ENCODE measurements at places on chromosomes 2 and 18.

GRCh38 chr2:150710916-150711315 is 223.4 kb upstream of the RND3 start:
- DNase-seq = no peak

- DNase-seq = no peak
Observed at GRCh38 chr2:51829477-51829876, 797.5 kb upstream of the NRXN1 start.

- DNase-seq = no peak
Observed at GRCh38 chr2:20174410-20174809, 50.5 kb downstream of the SDC1 start.

DNA sequence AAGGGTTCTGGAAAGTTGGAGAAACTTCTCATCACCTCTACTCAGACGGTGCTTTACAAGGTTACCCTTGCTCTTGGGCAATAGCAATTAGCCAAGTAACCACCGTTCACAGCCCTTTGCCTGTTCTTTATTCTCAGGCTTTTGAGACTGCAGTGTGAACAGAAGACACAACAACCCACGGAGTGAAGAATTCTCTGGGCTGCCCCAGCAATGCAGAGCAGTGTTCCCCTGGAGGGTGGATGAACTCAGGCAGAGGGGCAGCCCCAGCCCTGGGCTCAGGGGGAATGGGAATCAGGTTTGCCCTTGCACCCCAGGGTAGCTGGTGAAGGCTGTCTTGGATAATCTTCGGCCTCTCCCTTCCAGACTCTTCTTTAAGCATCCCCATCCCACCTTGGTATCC is 69.1 kb downstream of the MCFD2 start:
- DNase-seq = no peak

- DNase-seq = no peak
Observed at GRCh38 chr18:8813611-8814010, 108.3 kb downstream of the MTCL1 start.

DNA sequence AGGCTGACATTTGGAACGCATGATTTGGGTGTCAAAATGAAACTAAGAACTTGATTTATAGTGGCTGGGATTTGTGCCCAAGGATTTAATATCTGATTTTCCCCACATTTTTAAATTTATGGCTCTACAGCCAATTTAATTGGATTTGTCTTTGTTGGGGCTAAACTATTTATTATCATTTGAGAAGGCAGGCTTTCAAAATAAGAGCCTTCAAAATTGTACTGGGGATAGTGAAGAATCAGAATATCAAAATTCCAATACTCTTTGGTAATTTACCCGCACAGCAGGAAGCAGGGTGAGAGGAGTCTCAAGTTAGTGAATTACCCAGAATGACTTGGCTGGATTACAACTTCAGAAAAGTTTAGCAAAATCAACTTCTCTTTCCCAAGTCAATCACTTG is 278.1 kb downstream of the LRATD1 start:
- no peak for DNase-seq

- DNase-seq = no peak
Observed at GRCh38 chr2:96138179-96139145, at the start of gene ASTL. Gene ASTL, minus strand, starts transcription at chr2:96138502. Its CDS starts 66 bp downstream, at chr2:96138436.

DNA sequence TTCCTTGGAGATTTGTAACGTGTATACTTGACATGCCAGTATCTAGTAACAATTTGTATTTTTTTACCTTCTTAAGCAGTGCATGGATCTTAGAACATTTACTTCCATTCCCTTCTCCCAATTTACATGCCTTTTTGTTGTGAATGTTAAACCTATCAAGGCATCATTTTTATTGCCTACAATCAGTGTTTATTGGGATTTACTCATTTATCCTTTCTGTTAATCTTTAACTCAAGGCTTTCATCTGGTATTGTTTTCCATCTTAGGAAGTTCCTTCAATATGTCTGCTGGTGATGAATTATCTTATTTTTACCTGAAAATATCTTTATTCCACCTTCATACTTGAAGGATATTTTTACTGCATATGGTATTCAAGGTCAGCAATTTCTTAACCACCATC is 88.5 kb upstream of the EMILIN2 start:
- no peak for DNase-seq

- DNase-seq = no peak
Observed at GRCh38 chr2:39380525-39381150, 56.4 kb downstream of the MAP4K3 start.

GRCh38 chr2:130736487-130736886 is 7.6 kb downstream of the GPR148 start:
- no peak for DNase-seq

GRCh38 chr2:111715987-111716904 is 167.7 kb downstream of the ANAPC1 start:
- no peak for DNase-seq

DNA sequence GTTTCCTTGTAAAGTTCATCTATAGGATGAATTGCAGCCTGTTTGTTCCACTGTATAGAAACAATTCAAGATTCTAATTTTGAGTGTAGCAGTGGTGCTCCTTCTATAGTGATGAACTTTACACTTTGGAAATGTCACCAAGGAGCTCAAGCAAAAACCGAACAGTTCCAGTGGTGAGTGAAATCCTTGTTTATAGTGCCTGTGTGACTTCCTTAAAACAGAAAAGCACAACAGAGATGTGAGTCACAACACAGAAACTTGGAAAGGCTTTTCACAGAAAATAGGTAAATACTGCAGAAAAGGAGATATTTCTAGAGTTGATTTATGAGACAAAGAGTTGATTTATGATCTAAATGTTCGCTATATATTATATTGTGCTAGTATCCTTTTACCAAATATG is 482.0 kb downstream of the PTPRM start:
- no peak for DNase-seq

DNA sequence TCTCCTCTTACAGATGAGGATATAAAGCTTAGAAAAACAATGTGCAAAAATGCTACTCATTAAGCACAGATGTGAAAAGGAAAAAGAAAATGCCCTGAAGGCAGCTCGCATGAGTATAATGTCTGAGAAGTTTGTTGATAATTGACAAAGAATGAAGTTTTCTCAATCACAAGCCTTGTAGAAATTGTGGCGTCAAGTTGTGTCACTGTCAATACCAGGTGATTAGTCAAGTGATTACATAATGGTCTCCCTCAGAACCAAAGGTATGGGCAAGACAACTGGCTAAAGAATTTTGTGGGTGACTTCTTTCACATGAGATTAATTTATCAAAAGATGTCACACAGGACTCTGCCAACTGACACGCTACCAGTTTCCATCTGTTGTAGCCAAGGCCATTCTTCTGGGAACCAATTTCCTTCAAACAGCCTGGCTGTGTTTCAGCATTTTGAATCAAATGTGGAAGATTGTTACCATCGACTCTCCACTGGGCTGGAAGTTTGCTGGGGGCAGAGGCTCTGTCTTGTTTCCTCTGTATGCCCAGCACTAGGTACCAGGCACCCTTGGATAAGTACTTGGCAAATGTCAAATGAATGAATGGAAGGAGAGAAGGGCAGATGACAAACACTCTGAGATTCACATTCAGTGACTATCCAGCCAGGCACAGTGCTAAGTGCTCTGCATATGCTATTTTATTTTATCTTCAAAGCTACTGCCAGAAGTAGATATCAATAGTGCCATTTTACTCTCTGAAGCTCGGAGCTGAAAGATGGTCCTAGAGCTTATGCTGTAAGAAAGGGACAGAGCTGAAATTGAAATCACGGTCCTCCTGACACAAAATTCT is 5.9 kb upstream of the FN1 start:
- peak; percentile 84 for DNase-seq

GRCh38 chr2:216799873-216800431 is 59.9 kb downstream of the TNP1 start:
- DNase-seq = peak; percentile 37

GRCh38 chr18:60413944-60414547 is 41.5 kb upstream of the MC4R start:
- no peak for DNase-seq

DNA sequence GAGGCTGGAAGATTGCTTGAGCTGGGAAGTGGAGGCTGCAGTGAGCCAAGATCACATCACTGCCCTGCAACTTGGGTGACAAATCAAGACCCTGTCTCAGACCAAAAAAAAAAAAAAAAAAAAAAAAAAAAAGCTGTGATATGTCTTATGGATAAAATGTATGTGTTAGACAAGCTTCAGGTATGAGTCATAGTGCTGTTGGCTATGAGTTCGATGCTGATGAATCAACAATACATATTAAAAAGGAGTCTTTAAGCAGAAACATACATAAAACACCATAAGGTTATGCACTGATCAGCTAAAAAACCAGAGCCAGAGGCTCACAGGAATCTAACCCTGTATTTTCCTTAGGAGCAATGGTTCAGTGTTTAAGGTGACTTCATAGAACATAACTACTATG is 332.3 kb downstream of the NCKAP5 start:
- DNase-seq = no peak

DNA sequence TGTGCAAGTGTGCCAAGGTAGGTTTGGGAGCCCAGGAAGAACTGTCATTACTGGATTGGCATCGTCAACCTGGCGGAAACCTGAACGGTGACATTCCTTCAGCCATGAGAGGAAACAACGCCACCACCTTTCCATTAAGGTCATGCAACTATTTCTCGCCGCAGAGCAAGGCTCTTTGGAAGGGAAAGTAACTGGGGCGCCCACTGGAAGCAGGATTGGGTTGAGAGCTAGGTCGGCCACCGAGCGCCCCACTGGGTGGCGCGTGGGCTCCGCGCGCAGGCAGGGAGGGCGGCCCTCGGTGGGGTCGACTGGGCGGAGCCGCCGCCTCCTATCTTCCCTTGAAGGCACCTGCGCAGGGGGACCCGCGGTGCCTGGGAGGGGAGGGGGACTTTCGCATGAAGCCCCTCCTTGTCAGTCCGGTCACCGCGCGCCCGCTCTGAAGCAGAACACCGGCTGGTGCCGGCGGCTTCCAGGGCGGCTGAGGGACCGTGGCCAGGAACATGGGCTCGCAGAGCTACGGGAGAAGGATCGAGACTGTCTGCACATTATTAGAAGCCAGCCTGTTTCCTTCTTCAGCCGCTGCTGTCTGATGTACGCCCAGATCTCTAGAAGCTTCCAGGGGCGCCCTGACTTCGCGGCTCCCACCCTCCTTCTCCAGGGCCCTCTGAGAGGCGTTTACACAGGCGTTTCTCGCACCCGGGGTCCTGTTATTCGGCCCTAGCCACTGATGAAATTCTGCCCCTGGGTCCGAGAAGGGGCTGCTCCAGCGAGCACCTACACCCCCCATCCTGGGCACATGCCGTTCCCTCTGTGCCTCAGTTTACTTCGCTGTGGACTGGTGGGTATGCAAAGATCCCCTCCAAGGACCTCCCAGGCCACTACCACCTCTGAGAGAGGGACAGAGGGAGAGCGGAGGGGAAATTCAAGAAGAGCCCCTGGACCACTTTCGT is 27.3 kb upstream of the MAL start:
- no peak for DNase-seq

DNA sequence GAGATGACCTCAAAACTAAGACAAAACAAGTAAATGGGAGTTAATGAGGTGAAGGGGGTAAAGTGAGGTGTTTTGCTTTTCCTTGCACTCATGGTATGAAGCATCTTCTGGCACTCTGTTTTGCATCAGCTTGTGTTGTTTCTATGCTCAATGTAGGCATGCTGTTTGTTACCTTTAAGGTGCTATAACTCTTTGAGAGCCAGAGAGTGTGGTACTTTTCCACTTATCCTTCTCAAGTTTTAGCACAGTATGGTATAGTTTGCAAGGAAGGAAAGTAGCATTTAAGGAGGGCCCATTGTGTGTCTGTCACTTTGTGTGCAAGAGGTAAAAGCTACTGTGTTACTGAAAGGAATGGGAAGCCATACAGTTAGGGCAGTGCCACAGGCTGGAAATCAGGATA is 17.5 kb upstream of the CXCR4 start:
- no peak for DNase-seq

DNA sequence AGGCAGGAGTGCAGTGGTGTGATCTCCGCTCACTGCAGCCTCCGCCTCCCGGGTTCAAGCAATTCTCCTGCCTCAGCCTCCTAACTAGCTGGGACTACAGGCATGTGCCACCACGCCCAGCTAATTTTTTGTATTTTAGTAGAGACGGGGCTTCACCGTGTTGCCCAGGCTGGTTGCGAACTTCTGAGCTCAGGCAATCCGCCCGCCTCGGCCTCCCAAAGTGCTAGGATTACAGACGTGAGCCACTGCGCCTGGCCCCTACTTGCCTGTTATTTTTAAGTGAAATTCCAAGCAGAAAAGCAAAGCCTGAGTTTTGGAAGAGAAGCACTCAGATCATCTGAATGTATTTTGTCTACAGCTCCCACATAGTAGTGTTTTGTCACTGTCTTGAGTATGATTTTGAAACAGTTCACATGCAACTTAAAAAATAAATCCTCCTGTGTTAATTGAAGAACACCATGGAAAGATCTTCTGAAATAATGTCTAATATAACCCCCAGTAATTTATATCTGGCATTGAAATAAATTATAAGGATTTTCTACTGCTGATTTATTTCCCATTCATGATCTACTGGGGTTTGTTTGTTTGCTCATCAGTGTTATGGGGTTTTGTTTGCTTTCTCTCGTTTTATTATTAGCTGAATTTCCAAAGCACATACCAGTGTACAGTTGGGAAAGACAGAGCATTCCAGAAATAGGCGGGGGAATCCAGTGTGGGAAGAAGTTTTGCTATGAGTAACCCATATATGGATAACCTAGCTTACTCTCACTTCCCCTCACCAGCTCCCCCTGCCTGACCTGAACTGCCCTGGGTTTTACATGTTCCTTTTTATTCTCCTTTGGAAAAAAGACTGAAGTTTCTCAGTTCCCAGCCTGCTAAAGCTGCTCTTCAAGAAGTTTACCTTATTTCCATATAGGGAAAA is 80.1 kb upstream of the MAP3K20 start:
- peak; percentile 83 for DNase-seq

DNA sequence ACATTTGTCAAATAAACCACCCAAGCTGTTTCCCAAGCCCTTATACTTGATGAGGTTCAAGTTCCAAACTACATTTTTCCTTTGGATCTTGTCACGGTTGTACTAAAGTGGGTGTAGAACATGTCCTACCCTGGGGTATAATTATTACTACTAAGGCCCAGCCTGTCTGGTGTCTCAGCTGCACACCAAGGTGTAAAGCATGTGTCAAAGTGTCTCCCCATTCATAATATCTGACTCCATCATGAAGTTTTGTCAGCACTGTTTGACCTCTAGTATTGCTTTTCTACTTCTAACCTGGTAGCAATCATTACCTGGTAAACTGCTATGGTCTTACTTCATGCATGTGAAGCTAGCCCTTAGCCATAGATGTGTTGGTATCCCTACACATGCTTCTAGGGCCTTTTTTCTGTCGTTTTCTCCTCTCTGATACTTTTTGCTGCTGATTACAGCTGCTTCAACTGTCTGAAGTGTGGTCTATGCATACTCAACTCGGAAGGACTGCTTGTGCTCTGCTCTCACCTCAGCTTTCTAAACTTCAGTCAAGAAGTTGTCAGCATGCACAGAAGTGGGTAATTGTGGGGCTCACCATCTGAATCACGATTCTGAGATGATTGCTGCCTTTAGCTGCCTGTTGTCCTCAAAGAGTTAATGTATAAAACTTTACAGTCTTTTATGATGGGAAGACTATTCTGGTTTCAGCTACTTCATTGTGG is 445.7 kb upstream of the TRIB2 start:
- DNase-seq = no peak

DNA sequence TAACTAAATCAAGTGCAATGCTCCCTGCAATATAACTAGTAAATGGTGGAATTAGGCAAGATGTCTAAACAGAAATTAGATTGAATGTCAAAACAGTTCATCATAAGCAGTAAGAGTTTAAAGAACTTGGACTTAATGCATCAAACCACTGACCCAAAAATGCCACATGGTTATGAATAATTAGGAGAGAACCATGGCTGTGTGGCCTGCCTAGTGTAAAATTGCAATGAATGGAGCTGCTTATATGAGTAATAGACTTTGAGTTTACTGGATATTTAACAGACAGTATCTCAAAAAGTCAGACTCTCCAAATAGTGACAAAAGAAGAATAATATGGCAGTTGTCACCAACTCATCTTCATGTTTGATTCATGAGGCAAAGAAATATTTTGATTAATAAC is 101.6 kb upstream of the COL5A2 start:
- no peak for DNase-seq

Data from AG09309 (cell line).